Forelimb muscle (tissue), 1 donor: ENCODE measurements at places on chromosomes 13 and 19. TPM values are rescaled to one million over a fixed set of nuclear protein-coding genes. Genes with fewer than 3 reads are reported as not detected.
A peak's percentile ranks its signal among the peaks of the same experiment; 100 is the strongest.

Gene ELSPBP1
- polyA plus RNA-seq: not detected

Gene ZNF738
- 19.4 TPM for polyA plus RNA-seq

DNA sequence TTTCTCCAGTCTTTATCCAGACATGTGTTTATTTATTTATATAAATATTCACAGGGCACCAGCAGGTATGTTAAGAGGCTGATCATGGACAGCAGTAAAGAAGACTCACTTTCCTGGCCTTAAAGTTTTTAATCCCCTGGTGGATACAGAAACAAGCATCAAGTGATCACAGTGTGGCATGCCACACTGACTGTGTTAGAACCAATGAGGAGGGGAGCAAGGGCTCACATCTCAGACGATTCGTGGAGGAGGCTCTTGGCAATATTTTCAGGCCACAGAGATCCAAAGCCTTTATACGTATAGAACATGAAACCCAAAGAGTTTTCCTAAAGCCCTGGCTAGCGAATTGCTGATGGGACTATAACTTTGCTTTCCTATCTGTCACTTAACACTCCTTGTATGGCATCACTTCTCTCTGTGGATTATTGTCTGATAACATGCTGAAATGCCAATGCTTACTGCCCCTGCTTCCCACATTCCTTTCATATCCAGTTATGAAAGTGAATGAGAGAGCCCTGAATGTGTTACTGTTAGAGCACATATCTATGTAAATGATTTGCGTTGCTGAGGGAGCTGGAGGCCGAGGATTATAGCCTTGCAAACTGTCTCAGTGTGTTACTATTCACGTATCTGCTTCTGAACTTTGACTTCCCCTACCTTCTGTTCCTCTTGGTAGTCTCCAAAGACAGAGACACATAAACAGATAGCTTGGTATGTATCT lies 37.6 kb downstream of the POLR1D start:
- no peak for DNase-seq

Gene ZNF583
- polyA plus RNA-seq: 6.2 TPM

Gene CYSLTR2
- 0.14 TPM for polyA plus RNA-seq

Gene TMEM91
- 6.6 TPM for polyA plus RNA-seq

DNA sequence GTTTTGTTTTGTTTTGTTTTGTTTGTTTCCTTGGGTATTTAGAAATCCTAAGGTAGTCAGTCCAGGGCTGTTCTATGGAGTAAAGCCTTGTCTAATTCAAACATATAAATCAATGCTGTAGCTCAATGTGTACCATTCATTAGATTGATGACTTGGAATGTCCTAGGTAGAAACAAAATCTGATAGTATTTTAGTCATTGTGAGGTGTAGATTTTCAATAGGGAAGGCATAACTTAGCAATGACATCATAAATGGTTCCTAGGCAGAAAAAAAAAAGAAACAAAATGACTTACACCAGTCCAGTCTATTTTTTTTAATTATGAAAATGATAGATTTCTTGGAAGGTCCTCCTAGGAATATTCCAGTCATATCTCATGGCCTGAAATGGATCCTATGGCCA lies 189.9 kb downstream of the SPRY2 start:
- no peak for DNase-seq

Gene ATP1A3
- polyA plus RNA-seq: 0.61 TPM

- no peak for DNase-seq
Measured at GRCh38 chr13:93811071-93811737, 584.6 kb downstream of the GPC6 start.

DNA sequence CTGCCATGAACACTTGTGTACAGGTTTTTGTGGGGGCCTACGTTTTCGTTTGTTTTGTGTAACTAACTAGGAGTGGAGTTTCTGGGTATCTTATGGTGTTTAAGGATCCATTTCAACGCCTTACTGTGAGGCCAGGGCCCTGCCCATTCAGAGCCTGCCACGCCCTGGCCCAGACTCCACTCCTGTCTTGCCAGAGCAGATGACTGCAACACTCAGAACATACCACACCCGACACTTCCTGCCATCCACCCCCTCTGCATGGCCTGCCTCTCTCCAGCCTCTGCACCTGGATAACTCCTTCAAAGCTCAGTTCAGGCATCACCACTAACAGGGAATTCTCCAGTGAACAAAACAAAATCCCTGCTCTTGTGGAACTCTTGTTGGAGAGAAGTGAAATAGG lies 43.2 kb downstream of the RGCC start:
- DNase-seq: no peak

DNA sequence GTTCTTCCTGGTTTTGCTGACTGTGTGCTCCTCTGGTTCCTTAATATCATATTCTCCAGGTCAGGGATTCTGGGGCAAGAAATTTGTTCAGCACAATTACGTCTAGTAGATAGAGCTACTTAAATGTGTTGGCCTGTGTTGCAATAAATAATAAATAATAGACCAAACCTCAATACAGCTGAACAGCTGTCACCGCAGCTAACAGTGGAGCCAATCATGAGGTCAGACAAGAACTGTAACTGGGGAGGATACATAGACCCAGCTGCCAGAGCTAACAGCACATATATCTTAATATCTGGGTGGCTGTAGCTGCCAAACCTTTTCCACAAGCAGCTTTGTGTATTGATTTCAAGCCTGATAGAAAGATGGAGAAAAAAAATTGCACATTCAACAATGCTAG lies 1596.3 kb upstream of the PCDH20 start:
- DNase-seq: peak; percentile 71

DNA sequence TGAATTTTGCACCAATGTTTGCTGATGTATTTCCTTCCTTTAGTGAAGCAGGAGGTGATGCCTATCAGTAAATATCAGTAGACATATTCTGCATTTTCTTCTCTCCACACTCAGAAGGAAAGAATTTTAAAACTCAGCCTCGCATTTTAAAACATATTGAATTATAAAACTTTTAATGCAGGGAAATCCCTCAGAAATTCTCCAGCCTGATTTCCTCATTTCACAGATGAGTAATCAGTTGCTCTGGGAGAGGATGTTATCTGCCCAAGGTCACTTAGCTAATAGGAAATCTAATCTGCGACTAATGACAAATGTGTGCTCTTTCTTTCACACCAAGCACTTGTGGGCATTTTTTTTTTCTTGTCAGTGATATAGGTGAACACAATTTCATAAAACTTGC lies 320.6 kb downstream of the ITGBL1 start:
- no peak for DNase-seq

DNA sequence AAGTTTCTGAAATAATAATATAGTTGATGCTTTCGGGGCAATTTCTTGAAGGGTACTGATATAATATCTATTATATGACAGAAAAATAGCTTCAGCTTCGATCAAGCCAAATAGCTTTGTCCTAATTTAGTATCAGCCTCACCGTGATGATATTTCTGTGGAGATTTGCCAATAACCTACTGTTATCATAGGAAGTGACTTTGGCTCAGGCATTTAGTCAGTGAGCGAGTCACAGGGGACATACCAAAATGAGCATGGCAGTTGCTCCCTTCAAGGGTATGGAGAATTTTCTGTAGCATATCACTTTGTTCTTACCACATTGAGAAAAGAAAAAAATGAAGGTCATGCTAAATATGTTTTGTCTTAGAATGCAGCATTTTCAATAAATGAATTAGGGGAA lies 767.6 kb upstream of the SLITRK1 start:
- DNase-seq: no peak

Gene KBTBD6
- 8.9 TPM for polyA plus RNA-seq

Gene SIGLEC11
- polyA plus RNA-seq: 0.77 TPM

DNA sequence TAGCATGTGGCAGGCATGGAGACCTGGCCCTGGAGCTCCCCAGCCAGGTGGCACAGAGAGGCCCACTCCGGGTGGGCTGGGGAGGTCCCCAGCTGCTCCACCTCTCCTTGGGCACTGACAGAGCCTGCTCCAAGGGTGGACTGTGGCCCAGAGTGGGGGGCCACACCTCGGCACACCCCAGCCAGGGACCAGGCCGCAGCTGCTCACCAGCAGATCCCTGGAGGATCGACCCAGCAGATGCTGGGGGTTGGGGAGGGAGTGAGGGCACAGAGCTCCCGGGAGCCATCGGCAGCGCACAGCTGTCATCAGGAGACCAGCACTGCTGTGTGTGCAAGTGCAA lies 72.0 kb upstream of the KCTD15 start:
- DNase-seq: no peak

Gene UGGT2
- 21.9 TPM for polyA plus RNA-seq

- DNase-seq: no peak
Measured at GRCh38 chr13:58579468-58579867, 947.9 kb downstream of the PCDH17 start.

DNA sequence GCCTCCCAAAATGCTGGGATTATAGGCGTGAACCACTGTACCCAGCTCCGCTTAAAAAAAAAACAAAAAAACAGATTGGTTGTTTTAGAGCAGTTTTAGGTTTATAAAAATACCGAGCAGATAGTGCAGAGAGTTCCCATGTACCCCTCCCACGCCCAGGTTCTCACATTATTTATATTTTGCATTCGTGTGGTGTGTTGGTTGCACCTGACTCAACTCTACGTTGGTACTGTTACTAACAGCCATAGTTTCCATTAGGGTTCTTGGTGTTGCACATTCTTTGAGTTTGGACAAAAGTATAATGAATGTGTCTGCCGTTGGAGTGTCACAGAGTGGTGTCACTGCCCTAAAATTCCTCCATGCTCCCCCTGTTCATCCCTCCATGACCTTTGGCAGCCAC lies 29.1 kb downstream of the MYO9B start:
- DNase-seq: no peak

DNA sequence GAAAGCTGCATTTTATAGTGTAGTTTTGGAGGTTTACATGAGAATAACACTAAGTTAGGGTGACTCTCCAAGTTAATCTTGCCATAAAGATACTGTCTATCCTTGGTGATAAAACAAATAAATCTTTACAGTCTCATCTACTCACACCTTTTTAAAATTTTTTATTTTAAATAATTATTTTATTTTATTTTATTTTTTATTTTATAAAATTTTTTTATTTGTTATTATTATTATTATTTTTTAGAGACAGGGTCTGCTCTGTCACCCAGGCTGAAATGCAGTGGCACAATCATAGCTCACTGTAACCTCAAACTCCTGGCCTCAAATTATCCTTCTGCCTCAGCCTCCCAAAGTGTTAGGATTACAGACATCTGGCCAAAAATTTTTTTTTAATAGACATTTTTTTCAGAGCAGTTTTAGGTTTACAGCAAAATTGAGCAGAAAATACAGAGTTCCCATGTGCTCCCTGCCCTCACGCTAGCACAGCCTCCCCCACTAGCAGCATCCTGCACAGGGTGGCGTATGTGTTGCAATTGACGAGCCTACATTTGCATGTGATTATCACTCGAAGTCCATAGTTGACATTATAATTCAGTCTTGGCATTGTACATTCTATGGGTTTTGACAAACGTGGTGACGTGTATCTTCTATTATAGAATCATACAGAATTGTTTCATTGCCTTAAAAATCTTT lies 41.0 kb downstream of the RASL11A start:
- DNase-seq: no peak

DNA sequence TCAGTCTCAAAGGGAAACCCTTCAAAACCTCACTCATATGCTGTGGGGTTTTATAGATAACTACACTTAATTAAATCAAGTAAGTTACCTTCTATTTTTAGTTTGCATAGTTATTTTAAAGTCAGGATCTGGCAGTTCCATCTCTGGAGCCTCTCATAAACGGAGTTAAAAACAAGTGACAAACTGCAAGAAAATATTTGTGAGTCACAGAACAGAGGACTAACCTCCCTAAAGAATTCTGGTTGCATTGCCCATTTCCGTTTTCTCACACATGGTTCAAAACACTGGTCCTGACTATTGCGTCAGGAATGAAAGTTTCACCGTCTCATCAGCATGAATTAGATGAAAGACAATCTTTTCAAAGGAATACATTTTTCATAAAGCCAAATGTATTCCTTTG lies 10.6 kb downstream of the RXFP2 start:
- DNase-seq: no peak

- DNase-seq: peak; percentile 73
Measured at GRCh38 chr13:97627566-97627965, 193.6 kb downstream of the RAP2A start.

Gene PNMA8C
- polyA plus RNA-seq: 0.73 TPM

Gene KIRREL2
- polyA plus RNA-seq: 0.28 TPM

DNA sequence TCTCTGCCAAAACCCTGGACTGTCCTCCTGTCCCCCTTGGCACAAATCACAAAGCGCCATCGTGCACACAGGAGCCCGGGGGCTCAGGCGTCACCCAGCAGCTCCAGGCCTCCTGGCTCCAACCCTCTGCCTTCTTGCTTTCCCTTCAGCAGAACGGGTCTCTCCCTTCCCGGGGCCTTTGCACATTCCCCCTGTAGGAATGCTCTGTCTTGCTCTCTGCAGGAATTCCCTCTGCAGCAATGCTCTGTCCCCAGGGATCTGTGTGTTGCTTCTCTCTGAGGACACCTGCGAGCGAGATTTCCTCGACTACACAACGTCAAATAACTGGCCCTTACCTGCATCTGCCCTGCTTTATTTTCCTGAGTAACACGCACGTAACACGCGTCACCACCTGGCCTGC lies 13.3 kb upstream of the RASA3 start:
- DNase-seq: no peak

DNA sequence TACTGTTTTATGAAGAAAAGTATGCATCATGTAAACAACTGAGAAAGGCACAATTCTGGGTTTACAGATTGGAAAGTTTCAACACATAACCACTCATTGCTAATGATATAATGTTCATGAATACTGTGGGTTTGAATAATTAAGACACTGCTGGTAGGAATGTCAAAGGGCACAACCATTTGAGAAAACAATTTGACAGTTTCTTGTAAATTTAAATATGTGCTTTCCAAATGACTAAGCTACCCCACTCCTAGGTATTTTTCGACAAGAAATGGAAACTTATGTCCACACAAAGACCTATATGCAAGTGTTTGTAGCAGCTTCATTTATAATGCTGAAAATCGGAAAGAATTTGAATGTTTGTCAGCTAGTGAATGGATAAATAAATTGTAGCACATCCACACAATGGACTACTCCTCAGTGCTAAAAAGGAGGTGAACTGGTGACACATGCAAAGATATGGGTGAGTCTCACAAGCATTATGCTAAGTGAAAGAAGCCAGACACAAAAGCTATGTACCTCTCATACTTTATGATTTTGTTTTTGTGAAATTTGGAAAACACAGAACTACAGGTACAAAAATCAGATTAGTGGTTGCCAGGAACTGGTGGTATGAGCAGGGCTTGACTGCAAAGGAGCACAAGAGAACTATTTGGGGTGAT lies 44.8 kb upstream of the FLT1 start:
- no peak for DNase-seq

GRCh38 chr13:112815871-112816270 lies 126.0 kb downstream of the ATP11A start:
- no peak for DNase-seq

Gene ALG11
- polyA plus RNA-seq: 19.8 TPM

Gene CDX2
- not detected for polyA plus RNA-seq

Gene ZNF547
- polyA plus RNA-seq: 4.2 TPM

- DNase-seq: no peak
Measured at GRCh38 chr13:100323937-100324336, 235.0 kb downstream of the PCCA start.
